Stimulated activated CD4-positive, alpha-beta T cell treated with anti-CD3 and anti-CD28 coated beads, Interleukin-1b, Interleukin-23, amount 100 ng/mL, for 1 hour (primary cell): ENCODE measurements at places on chromosomes 3 and 15.
A peak's percentile ranks its signal among the peaks of the same experiment; 100 is the strongest.

GRCh38 chr3:3316521-3316920, 137.0 kb upstream of the CRBN start:
- no peak for DNase-seq

DNA sequence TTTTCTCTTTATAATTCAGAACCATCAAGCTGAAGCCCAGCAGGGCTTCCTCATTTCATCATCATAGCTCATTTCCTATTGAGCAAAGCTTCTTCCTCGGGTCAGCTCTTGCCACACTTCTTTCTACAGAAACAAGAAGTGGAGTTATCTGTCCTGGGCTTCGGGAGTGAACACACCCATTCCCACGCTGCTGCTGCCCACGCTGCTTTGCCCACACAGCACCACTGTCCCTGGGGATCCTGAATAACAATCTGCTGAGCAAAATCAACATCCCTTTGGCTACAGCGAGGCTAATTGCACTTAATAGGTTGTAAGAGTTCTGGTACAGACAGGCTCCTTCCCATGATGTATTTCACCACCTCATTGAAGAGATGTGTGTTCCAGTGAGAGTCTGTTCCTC, 23.7 kb downstream of the CEP19 start:
- no peak for DNase-seq

- DNase-seq: no peak
Measured at GRCh38 chr3:172478116-172478515, 29.9 kb upstream of the GHSR start.

DNA sequence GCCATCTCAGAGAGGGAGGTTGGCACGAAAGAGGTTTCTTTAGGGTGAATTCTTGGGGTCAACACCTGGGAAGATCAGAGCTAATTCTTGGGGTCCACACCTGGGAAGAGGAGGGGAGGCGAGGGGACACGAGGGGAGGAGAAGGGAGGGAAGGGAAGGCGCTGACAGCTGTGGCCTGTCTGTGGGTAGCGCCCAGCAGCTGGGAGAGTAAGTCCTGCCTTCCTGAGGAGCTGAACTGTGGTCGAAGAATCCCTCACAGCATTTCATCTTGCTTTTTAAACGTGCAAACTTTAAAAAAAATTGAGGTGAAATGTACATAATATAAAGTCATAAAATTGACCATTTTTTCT, 63.2 kb upstream of the CGNL1 start:
- no peak for DNase-seq

- DNase-seq: no peak
Measured at GRCh38 chr3:8980756-8981257, 17.5 kb upstream of the RAD18 start.

GRCh38 chr3:186962445-186962844, 32.1 kb downstream of the ST6GAL1 start:
- DNase-seq: no peak

DNA sequence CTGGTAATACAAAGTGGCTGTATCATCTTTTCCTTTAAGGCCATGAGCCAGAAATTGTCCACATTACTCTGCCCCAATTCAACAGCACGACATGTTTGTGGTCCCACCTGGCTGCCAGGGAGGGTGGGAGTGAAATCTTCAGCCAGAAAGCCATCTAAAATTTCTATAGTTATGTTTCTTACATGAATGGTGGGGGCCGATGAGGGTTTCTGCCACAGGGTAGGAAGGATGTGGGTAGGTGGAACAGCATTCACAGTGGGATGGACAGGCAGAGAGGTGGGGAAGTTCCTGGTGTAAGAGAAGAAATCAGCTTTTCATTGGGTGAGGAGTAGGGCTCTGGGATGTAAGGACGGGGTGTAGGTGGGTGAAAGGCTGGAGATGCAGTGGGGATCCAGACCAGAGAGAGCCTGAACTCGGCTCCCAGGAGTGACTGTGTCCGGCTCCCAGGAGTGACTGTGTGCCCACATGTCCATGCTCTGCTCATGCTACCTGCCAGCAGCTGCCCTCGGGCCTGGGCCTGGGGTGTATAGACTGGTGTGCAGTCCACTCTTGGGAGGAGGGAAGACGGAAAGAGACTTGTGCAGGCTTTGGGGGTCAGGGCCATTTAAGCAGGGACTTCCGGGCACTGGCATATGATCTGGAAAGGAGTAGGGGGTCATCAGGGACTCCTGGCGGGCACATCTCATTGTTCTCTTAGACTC, 3.8 kb upstream of the FBLN2 start:
- DNase-seq: no peak

- DNase-seq: no peak
Measured at GRCh38 chr3:138338811-138339210, 9.2 kb upstream of the NME9 start.

- DNase-seq: no peak
Measured at GRCh38 chr15:75751891-75752290, 39.2 kb upstream of the CSPG4 start.

- no peak for DNase-seq
Measured at GRCh38 chr15:59178151-59178695, 28.4 kb upstream of the LDHAL6B start.

DNA sequence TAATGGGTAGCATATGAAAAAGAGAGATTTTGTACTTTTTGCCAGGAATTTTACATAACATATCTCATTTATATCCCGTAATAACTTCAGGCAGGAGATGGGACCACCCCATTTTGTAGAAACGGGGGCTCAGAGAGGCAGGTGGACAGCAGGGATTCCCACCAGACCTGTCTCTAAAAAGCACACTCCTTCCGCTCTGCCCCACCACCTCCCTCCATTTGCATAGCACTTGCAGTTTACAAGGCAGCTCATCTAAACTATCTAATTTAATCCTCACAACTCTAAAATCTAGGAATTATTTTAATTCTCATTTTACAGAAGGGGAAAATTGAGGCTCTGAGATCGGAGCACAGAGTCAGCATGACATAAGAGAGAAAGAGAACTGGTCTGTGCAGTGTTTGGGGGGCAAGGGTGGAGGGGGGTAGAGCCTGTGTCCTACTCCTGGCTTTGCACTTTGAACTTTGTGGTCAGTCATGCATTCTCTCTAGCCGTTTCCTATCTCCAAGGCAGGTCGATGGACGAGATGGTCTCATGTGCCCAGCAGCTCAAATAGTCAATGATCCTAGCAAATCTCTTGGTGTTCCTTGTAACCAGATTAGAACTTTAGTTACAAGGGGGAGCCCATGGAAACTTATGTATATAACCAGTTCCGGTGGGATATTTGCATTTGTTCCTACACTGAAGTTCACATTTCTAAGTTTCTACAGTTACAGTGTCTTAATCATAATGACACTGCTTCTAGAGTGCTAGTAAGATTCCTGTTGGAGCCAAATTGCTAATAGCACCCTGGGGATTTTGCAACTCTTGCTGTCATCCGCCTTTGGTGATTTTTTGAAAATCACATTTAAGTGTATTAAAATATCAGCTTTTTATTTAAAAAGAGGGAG, 18.6 kb downstream of the CRYGS start:
- no peak for DNase-seq

- no peak for DNase-seq
Measured at GRCh38 chr15:70420086-70420947, 322.6 kb upstream of the TLE3 start.

GRCh38 chr3:23159929-23160328, 43.2 kb upstream of the UBE2E2 start:
- DNase-seq: no peak

- DNase-seq: no peak
Measured at GRCh38 chr3:59318881-59319280, 269.1 kb upstream of the CFAP20DC start.

DNA sequence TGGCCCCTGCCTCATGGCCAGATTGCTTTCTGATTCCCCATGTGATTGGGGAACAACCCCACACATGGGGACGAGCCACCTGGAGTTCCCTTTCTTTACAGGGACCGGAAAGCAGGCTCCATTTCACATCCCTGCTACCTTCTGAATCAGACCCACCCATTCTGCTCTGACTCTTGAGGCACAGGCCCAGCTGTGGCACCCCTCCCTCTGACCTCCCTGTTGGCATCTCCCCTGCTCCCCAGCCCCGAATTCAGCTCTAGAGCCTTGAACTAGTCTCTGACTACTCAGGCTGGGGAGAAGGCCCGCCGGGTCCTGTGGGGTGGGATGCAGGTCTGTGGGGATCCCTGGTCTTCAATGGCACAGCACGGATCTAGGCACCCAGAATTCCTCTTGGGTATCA, 12.1 kb downstream of the FAM3D start:
- no peak for DNase-seq

- no peak for DNase-seq
Measured at GRCh38 chr15:68083463-68083862, 29.3 kb downstream of the PIAS1 start.

GRCh38 chr3:32684029-32684799, 774 bp upstream of the CNOT10 start:
- no peak for DNase-seq

GRCh38 chr3:46881596-46882376, 4.3 kb downstream of the PTH1R start:
- no peak for DNase-seq

- no peak for DNase-seq
Measured at GRCh38 chr3:66338927-66339326, 118.1 kb downstream of the SLC25A26 start.

GRCh38 chr3:129615751-129616281, 9.3 kb upstream of the PLXND1 start:
- DNase-seq: no peak

- no peak for DNase-seq
Measured at GRCh38 chr3:141575879-141576743, 89.3 kb downstream of the RASA2 start.

GRCh38 chr3:150412561-150413231, 4.6 kb downstream of the TSC22D2 start:
- no peak for DNase-seq

- DNase-seq: peak; percentile 36
Measured at GRCh38 chr15:68795298-68795848, 25.3 kb downstream of the ANP32A start.
